DMS53 (cell line): ENCODE measurements at places on chromosomes 3 and 15.

DNA sequence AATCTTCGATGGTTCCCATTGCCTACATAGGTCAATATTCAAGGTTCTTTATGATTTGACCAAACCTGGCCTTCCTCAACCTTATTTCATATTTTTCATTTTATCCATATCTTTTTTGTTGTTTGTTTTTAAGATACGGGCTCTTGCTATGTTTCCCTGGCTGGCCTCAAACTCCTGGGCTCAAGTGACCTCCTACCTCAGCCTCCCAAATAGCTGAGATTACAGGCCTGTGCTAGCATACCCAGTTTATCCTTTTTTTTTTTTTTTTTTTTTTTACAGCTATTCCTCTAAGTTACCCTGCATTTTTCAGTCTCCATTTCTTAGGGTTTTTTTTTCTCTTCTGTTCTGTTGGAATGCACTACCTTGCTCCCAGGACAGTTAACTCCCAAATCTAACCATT lies 14.5 kb downstream of the ZNF609 start:
- no peak for DNase-seq

DNA sequence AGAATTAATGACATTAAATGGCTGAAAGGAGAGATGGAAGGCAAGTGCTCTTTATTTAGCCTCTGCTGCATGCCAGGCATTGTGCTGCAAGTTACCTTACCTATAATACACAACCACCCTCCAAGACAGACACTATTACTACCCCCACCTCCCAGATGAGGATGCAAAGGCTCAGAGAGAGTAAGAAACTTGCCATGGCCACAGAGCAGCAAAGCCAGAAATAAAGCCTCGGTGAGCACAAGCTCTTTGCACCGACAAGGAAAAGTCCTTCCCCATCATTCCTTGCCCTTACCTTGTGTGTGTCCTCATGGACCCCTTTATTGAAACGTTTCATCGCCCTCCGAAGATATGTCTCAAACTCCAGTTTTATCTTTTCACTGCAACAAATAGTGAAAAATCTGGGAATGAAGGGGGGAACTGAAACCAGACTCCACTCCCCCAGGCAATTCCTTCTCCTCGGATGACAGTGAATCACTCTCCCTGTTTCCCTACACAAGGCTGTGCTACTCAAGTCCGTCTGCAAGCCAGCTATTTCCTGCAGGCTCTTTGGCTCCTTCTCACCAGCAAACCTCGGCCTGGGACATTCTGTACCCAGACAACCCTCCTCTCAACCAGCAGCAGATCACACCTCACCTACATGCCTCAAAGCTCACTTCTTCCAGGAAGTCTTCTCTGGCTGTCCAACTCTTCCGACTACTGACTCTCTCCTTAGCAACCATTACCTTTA lies 11.4 kb downstream of the XPC start:
- DNase-seq, result no peak

GRCh38 chr15:91783451-91783850 lies 70.1 kb upstream of the SLCO3A1 start:
- no peak for DNase-seq

- no peak for DNase-seq
These were observed 47.6 kb downstream of the LARS2 start for GRCh38 chr3:45435961-45436360.

GRCh38 chr3:100912571-100912970 lies 80.7 kb downstream of the ABI3BP start:
- no peak for DNase-seq

DNA sequence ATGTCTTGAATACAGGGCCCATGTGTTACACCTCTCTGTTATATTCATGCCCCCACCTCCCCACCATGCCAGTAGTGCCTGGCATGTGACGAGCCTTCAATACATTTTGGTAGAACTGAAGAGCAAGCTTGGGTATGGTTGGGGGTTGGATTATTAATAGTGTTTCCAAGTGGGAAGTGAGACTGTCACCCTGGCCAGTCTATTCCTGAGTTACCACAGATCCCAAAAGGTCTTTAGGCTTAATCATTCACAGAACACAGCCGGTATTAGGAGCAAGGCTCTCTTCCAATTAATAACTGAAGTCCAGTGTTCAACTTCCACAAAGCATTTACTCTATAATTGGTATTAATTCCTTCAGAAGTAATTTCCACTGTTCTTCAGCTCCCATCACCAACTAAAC lies 231.9 kb upstream of the LRTM1 start:
- DNase-seq, result no peak

DNA sequence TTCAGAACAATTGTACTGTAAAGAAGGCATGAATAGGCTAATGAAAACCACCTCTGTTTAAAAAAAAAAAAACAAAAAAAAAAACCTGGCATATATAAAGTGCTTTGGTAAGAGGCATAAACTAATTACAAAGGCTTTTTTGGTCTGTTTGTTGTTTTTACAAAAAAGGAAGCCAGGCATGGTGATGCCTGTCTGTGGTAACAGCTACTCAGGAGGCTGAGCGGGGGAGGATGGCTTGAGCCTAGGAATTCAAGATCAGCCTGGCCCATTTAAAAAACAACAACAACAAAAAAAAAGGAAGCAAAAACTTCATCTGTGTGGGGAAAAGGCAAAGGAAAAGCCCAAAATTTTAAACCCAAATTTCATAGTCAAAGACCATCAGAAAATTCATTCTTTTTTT lies 47.0 kb downstream of the OSBPL10 start:
- DNase-seq, result no peak

GRCh38 chr3:16428612-16429011 lies 84.9 kb downstream of the RFTN1 start:
- no peak for DNase-seq

- DNase-seq, result no peak
These were observed 6.3 kb downstream of the CCPG1 start for GRCh38 chr15:55401786-55402246.

DNA sequence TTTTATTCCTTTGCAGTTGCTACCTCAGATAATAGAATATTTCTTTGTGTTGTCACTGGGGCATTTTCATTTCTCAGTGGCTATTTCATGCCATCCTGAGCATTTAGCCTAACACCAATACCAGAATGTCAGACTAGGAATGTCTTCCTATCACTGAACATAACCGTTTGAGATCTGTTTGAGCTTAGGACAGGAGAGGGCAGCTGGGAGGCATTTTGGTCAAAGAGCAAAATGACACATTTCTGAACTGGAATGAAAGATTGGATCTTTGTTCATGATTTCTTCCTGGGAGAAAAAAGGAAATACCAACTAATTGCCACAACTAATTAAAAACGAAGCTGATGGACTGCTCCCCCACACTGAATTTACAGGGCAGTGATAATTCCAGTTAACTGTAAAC lies 921.3 kb upstream of the NR2F2 start:
- no peak for DNase-seq

- no peak for DNase-seq
These were observed 421.8 kb downstream of the NLGN1 start for GRCh38 chr3:173819368-173819767.

DNA sequence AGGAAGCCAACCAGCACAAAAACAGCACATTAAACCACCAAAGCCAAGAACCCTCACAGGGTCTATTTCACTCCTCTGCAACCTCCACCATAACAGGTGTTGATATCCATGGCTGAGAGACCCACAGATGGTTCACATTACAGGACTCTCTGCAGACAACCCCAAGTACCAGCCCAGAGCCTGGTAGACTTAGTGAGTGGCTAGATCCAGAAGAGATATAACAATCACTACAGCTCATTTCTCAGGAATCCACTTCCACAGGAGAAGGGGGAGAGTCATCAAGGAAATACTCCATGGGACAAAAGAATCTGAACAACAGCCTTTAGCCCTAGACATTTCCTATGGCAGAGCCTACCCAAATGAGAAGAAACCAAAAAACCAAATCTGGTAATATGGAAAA lies 168.1 kb upstream of the CD96 start:
- no peak for DNase-seq

- DNase-seq, result no peak
These were observed 1126.7 kb downstream of the TUSC7 start for GRCh38 chr3:117836296-117836695.

DNA sequence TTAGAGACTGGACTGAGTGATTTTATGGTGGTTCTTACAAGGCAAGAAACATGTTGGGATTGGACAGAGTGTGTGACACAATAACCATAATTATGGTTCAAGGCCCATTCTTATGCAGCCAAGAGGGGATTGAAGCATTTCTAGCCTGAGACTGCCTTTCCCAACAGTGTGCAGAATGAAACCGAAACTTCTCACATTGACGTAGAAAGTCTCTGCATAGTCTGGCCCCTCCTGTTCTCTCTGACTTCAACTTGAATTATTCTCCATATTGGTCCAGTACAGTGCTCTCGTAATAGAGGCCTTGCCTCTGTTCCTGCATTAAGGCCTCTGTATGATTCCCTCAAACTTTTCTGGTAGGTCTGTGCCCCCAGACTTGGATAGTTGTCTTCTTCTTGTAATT lies 138.3 kb downstream of the DIPK2A start:
- no peak for DNase-seq

DNA sequence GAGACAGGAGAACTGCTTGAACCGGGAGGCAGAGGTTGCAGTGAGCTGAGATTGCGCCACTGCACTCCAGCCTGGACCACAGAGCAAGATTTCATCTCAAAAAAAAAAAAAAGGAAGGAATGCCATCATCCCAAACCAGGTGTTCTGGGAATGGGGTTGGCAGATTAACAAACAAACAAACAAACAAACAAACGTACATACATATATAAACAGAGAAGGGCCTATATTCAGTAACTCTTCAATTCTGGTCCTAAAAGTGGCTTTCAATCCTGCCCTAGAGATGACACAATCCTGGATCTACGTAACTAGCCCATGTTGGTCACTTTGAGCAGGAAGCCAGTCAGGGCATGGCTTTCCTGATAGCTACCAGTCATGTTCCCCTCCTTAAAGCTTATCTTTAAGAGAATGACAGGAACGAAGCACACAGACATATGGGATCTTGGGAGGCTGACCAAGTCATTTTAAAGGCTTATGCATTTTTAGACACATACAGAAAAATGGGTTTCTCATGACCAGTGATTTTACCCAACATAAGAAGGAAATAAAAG lies 29.9 kb upstream of the RAB11A start:
- DNase-seq, result no peak

- DNase-seq, result peak; percentile 13
These were observed 121.2 kb downstream of the TLE3 start for GRCh38 chr15:69976366-69976994.

GRCh38 chr3:54353946-54354345 lies 231.6 kb downstream of the CACNA2D3 start:
- no peak for DNase-seq

DNA sequence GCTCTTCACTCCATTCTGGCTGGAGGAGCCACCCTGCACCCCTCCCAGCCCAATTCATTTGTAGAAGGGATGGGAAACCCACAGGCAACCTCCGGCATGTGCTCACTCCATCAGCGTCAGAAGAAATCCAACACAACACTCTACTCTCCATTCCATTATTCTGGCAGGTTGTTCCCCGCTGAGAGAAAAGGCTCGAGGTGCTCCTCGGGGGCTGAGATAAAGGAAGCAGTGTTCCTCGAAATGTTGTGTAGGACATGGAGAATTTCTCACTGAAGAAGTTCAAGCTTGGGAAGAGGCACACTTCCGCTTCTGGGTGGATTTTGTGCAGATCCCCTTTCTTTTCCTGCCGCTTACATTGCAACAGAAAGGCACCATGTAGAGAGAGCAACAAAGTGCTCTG lies 355.0 kb upstream of the CFAP20DC start:
- DNase-seq, result no peak

DNA sequence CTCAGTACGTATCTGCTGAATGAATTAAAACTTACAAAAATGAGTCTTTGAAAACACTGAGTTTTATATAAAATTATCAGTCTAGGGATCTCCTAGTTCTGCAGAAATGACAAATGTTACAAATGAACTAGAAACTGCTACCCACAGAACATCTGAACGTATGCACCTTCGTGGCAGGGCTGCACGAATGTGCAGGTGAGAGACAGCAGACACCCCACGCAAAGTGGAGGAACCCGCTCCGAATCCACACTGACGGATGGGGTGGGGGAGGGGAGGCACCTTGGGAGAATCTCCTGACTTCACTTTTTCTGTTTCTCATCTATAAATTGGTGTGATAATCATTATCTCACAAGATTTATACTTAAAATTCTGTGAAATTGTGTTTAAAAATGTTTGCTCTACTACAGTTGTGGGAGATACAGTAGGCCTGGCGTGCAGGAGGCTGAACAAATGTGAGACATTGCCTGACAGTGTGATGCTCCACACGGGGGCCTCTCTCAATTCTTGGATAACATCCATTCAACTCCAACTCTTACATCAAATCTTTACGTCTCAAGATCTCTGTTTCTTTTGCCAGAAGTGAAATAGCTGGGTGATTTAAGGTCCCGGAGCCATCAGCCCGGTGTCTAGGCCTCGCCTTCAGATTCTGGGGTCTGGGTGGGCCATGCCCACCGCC lies 86.9 kb downstream of the ATP10A start:
- no peak for DNase-seq
